Suppressor macrophage (primary cell): ENCODE measurements at places on chromosomes 6 and 20.

- peak; percentile 85 for DNase-seq
These were observed 38.2 kb downstream of the KIAA1755 start for GRCh38 chr20:38222231-38222922.

GRCh38 chr6:57108691-57109090 is 18.7 kb downstream of the ZNF451 start:
- DNase-seq, result peak; percentile 11

- no peak for DNase-seq
These were observed 41.3 kb downstream of the IRAK1BP1 start for GRCh38 chr6:78908621-78909020.

GRCh38 chr20:16626849-16627248 is 53.6 kb upstream of the KIF16B start:
- DNase-seq, result no peak

DNA sequence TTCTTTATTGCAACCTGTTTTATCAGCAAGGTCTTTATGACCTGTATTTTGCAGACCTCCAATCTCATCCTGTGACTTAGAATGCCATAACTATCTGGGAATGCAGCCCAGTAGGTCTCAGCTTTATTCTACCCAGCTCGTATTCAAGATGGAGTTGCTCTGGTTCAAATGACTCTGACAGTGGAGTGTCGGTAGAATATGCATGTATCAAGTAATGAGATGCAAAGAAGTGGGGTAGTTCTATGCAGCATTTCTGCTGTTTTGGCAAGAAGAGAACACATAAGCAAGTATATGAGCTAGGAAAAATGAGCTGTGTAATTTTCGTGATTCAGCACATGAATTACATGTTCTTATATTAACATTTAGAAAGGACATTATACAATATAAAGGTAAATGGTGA is 185.9 kb downstream of the DOK5 start:
- no peak for DNase-seq

GRCh38 chr6:121686611-121687023 is 251.2 kb downstream of the GJA1 start:
- no peak for DNase-seq

DNA sequence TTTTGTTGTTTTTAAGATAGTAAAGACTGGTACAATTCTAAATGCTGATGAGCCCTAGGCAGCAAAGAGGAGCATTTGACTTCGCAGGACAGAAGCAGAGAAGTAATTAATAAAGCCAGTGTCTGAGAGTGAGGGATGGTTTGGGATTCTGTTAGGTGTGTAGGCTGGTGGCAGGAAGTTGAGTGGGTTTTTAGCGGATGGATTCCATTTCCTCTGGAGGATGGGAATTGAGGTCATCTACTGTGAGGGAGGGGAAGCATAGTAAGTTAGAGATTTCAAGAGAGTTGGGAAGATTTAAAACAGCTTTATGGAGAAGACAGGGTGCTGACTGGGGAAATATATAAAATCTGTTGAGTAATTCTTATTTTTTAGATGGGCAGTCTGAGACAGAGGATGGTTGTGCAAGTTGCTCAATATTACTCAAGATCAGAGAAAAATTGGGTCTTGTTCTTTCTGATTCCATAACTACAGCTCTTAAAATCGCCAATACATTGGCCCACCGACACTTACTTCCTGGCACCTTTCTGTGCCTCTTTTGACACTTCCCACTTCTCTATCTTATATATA is 48.8 kb downstream of the PRL start:
- DNase-seq, result peak; percentile 4

DNA sequence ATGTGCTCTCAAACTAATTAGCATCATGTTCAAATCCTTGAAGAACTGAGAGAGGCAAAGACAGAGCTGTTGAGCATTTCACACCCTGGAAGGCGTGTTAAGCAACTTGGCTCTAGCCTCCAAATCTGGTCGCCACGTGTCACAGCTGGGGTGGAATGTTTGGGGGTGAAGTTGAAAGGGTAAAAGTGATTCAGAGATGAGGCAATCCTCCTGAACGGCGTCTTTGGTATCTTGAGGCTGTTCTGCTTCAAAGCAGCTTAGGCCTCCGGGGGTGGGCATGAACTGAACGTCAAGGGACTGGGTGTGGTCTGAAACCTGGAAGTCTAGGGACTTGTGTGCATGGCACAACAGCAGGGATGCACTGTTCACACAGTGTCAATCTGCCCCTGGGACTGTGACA is 62.3 kb downstream of the TRAM2 start:
- DNase-seq, result peak; percentile 80

- no peak for DNase-seq
These were observed 6.2 kb upstream of the FLRT3 start for GRCh38 chr20:14343491-14344065.
